Sciatic nerve (tissue), 2 donors: ENCODE measurements at places on chromosomes 6 and 20.
A peak's percentile ranks its signal among the peaks of the same experiment; 100 is the strongest.

DNA sequence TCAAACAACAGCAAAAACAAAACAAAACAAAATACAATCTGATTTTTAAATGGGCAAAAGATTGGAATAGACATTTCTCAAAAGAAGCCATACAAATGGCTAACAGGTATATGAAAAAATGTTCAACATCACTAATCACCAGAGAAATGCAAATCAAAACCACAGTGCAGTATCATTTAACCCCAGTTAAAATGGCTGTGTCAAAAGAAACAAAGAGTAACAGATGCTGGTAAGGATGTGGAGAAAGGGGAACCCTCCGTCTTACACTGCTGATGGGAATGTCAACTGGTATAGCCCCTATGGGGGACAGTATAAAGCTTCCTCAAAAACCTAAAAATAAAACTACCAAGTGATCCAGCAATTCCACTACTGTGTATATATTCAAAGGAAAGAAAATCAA lies 10.9 kb upstream of the NELFCD start:
- no peak for DNase-seq

DNA sequence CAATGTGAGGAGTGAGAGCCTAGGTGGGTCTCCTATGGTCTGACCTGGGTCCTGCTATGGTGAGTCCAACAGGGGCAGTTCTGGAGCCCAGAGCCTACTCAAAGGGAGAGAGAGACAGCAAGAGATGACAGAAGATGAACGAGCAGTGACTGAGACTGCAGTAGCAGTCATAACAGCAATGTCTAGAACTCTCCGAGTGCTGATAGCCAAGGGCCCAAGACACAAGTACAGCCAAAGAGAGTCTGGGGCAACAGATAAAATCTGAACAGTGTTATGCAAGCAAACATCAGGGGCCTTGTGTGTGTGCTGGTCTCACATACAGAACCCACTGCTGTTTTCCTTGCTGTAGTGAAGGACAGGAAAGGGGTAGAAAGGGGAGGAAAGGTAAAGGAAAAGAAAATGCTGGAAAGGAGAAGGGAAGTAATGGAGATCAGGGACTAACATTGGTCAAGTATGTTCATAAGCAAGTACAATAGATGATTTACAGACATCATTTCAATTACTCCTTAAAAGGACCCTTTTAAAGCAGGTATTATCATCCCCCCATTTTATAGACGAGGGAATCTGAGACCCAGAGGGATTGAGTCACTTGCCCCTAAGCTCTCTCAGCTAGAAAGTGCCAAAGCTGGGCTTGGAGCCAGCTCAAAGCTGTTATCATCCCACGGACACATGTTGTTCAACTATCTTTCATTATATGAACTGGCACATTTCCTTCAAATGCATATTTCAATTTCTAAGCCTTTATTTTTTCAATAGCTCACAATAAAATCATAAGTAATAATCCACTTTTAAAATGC lies 182.3 kb upstream of the RAB32 start:
- no peak for DNase-seq

GRCh38 chr6:104629826-104630225 lies 229.9 kb downstream of the HACE1 start:
- no peak for DNase-seq

DNA sequence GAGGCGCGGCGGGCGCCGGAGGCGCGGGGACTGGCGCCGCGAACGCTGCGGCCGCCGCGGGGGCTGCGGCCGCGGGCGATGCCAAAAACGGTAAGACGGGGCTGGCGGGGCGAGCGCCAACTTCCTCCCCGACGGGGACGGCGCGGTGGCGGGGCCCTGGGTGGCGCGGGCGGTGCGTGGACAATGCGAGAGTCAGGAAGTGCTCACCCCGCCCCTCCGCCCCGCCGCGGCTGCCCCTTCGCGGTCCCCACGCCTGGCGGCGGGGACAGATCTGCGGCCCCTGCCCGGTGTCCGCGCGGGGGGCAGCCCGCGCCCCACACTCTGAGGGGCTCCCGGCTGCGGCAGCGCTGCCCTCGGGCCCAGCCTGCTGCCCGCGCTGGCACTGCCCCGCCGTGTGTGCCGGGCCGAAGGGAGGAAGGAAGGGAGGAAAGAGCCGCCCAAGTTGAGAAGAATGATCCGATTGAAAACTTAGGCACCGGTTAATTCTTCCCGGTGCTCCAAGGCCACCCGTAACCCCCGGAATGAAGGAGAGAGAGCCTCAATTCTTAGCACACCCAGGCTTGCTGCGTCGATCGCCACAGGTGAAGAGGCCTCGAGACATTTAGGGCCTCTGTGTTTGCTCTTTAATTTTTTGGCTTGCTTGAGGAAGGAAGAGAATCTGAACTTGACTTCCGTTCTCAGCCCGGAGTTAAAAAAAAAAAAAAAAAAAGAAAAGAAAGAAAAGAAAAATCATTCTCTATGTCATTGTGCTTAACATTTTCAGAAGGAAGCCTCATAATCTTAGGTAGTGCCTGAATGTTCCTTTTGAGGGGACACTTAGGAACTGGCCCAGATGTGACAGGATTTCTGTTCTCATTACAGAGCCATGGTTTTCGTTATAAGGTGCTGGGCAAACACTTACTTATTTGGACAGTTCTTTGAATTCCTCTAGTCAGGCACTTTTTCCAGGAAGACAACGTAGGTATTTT lies 982 bp downstream of the HECA start:
- peak; percentile 81 for DNase-seq

DNA sequence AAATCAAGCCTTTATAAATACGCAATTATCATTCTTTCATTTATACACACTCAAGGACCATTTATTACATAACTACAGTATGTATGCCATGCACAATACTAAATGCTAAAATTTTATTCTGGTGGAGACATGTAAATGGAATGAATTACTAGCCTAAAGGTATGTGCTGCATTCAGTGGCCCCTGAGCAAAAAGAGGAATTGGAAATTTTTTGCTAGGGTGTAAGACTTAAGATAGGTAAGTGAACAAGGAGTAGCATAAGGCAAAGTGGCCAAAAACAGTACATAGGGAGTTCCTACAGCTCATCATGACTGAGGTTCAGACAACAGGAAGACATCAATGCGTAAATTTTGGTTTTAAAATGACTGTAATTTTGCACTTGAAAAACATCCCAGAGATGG lies 2.3 kb upstream of the MTFR2 start:
- no peak for DNase-seq

DNA sequence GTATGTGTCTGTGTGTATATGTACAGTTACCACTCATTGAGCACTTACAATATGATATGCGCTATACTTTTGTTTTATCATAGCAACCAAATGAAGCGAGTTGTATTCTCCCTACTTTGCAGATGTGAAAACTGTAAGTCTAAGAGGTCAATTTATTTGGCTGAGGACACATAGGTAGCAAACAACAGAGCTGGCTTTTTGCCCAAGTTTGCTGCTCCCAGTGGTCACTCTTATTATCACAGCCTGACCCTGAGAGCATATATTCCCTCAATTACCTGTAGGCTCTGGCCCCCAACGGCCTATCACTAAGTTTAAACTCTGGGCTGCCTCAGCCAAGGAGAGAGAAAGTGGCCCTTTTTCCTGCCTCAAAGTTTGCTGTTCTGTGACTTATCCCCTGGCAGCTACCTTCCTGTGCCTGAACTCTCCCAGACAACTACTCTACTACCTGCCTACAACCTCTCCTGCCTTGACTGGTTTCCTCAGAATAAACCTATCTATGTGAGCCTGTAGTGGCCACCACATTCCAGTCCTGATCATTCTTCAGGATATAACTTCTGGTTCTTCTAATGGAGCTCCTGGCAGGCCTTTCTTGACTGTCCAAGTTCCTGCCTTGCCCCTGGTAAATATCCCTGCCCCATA lies 221.8 kb downstream of the FRK start:
- no peak for DNase-seq
